ENCODE measurements at places on chromosomes 12 and 14.

DNA sequence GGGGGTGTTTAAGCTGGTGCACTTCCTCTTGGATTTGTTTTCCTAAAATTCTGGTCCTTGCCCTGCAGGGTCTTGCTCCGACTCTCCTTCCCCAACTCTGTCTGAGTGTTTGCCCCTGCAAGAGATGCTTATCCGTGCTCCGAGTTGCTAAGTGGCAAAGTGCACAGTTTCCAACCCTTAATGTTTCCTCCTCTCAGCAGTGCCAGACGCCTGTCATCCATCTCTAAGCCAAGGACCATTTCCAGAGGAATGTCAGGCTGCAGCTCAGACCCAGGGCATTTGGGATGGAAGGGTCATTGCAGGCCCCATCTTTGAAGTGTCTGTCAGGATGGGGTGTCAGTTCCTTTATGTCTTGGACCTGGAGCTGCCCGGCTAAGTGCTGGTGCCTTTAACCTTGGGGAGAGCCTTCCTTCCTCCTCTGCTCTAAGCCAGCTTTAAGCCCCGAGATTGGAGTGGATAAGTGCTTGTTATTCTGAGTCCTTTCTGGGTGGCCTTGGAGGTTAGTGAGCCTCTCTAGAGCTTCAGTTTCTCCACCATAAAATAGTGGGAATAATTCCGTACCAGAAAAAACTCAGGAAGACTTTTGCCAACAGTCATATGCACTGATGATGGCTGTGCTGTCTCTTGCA lies 15.0 kb downstream of the WNT5B start:
- no peak for DNase-seq

DNA sequence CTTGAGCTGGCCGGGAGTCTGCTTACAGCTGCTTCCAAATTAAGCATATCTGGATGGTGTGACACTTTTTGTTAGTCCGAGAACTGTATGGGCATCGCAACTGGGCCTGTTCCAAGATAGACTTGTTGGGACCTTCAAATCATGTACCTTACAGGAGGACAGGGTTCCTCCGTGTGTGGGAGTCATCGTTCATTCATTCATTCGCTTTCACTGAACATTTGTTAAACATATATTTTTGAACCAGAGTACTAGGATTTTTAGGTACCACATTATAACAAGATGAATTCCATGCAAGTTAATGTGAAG lies 387 bp upstream of the IPO8 start:
- DNase-seq = no peak

DNA sequence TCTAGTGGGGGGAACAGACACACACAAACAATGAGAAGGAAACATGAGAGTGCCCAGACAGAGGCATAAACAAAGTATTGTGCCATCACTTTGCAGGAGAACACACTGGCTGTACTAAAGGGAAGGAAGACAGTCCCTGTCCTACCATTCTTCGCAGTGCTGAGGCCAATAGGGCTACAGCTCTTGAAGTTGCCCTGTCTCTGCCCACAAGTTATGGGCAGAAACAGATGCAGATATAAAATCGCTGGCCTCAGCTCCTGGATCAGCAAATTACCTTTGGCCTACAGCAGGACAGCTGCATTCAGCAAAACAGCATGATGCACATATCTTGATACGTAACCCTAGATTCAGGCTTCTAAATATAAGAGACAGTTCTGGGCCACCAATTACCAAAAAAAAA lies 23.0 kb upstream of the PRKAB1 start:
- DNase-seq = no peak

DNA sequence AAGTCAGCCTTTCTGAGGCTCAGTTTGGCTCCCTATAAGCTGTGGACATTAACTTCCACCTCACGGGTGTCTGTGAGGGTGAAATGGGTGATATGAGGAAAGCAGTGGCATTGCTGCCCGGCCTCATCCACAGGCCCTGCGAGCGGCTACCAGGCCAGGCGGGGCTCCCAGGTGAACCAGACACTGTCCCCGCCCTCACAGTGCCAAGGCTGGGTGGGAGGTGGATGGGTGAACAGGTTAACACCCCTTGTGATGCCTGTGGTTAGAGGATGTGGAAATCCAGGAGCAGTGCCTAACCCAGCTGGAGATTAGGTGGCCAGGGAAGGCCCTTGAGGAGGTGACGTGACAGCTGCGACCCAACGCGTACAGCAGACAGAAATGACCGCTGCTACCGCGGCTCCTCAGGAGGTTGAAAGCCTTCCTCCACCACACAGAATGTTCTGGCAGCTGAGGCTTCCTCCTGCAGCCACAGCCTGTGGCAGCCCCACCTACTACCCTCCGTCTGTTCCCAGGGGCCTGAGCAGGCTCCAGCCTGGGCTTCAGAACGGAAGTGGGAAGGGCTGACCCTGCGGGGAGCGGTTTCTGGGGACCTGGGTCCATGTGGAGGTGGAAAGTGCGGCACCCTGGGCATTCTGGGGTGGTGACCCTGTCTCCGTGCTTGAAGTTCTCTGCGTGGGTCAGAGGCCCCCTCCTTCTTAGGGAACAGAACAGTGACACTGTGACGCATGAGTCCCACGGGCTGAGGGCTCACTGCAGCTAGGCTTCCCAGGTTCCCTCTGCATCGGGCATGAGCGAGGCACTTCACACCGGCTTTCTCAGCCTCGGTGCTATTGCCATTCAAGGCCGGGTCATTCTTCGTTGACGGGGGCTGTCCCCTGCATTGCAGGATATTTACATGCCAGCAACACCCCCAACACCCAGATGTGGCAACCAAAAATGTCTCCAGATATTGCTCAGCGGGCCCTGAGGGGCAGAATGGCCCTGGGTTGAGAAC lies 9.7 kb downstream of the MMAB start:
- DNase-seq = no peak

DNA sequence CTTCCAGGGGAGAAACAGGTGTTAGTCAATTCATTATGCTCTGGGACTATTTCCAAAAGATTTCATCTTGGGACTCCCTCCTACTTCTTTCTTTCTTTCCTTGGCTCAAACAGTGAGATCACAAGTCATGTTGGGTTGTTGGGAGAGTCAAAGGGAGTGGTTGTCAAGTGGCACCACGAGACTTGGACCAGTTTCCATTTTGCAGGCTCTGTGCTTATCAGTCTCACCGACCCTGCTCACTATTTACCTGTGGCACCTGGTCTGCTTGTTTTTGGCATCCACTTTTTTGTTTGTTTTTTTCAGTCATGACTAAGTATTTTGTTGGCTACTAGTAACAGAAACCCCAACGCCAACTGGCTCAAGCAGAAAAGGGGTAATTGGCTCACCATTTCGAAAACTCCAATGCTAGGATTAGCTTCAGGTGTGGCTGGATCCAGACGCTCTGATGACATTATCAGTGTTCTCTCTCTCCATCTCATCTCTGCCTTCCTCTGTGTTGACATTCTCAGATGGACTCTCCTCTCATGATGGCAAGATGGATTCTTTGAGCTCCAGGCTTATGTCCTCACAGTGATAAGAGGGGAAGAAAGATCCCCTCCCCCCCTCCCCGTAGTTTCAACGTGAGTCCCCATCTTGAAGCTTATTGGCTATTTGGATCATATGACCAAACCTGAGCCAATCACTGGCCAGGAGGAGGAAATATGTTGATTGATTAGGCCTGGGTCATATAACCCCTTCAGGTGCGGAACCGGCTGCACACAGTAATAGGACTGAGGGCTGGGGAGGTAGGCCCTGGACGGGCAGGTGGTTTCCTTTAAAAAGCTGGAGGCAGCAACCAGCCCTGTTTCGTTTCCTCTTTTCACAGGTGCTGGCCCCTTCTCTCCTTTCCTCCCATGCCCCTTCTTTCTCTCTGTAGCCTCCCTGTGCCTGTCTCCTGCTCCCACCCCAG lies 84.2 kb downstream of the AACS start:
- DNase-seq = no peak

- no peak for DNase-seq
Observed at GRCh38 chr12:47276253-47276620, 196.5 kb upstream of the AMIGO2 start.

DNA sequence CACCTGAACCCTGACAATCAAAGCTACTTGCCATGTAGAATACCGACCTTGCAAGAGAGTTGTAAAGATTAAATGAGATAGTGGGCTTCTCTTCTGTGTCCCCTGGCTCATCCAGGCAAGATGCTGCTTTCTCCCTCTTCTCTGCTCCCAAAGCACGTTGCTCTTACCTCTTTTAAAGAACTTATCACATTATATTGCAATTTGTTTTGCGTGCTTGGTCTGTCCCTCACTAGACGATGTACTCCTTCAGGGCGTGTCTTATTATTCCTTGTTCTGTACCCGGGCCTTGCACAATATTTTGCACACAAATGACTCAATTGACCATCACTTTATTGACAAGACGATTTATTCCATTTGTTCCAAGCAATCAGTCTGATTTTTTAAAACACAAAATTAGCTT lies 3.3 kb downstream of the DCN start:
- DNase-seq = no peak

DNA sequence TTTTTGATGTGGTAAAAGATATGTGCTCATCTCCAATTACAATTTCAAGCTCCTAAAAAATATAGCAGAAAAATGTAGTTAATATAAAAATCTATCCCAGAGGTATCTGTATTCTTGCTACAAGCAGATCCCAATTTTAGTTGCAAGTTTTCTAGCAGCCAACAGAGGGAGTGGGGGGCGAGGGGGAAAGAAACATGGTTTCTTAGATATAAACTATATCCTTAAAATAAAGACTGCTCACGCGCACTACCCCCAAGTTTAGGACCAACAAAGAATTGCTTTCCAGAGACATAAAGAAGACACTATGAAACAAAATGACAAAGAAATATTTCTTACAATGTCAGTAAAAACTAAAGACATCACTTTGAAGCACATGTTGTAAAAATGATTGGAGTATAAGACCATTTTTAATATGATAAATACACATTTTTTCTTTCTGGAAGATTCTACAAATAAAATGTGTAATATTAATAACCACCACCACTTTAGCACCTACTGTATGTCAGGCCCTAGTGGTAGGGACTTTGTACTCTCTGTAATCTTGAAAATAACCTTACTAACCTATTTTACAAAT lies 5.4 kb downstream of the MAGOHB start:
- DNase-seq = no peak

GRCh38 chr14:93719256-93719655 lies 69.0 kb downstream of the PRIMA1 start:
- DNase-seq = no peak

DNA sequence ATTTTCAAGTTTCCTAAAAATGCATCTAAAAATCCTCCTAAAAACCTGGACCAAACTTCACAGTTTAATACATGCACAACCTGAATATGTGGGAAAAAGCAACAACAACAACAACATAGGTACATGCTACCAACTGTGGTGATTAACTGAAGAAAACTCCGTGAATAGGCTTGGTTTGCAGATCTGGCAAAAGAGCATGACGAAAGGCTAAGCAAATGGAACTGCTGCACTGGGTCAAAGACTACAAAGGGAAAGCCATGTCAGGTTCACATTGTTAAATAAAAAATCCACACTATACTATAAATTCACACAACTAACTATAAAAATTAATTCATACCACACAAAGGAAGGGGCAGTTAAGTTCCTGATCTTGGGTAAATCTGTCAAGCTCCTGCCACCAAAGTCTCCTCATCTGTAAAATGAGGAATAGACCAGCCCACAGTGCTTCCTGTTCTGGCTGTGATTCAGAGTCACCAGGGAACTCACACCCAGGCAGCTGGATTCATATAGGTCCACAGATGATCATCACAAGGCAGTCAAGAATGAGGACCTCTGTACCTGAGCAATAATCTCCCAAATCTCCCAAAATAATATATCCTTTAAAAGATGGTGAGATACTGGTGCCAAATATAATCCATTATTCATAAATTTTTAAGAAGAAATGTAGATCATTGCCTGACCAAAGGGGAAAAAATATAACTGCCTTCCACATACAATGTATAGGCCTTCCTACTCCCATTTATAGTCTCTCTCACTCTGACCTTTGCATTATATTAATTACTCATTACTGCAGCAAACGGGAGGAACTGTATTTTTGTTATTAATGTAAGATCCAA lies 7.0 kb downstream of the CORO1C start:
- no peak for DNase-seq

GRCh38 chr12:1234073-1234472 lies 243.1 kb downstream of the ERC1 start:
- no peak for DNase-seq

- DNase-seq = no peak
Observed at GRCh38 chr12:93060666-93061472, 131.8 kb upstream of the EEA1 start.

GRCh38 chr14:101991352-101991751 lies 27.0 kb downstream of the DYNC1H1 start:
- DNase-seq = no peak

DNA sequence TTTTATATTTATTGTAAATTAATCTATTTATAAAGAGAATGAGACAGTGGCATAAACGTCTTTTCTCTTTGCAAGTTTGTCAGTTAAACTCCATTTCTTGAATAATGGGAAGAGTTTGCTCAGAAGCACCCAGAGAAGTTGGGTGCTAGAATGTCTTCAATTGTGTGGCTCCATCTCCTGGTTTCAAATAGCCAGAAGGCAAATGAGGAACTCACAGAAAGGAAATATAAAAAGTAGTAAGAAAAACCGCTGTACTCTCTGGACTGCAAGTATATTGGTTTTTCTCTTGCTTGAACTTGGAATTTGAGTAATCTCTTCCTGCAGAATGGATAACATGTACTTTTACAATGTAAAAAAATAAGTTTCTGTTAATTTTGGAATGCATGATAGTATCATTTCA lies 217.5 kb downstream of the DPY19L2 start:
- no peak for DNase-seq

Measured in CD4-positive, alpha-beta T cell treated with Interleukin-15 for 4 hours (primary cell).